ENCODE measurements at places on chromosomes 13 and 19. TPM values are rescaled to one million over a fixed set of nuclear protein-coding genes. Genes with fewer than 3 reads are reported as not detected.

FOXA3 gene
- total RNA-seq: not detected

C5AR2 gene
- 1.9 TPM for total RNA-seq

CYP2A6 gene
- total RNA-seq: not detected

SRRM5 gene
- total RNA-seq: 0.64 TPM

DNA sequence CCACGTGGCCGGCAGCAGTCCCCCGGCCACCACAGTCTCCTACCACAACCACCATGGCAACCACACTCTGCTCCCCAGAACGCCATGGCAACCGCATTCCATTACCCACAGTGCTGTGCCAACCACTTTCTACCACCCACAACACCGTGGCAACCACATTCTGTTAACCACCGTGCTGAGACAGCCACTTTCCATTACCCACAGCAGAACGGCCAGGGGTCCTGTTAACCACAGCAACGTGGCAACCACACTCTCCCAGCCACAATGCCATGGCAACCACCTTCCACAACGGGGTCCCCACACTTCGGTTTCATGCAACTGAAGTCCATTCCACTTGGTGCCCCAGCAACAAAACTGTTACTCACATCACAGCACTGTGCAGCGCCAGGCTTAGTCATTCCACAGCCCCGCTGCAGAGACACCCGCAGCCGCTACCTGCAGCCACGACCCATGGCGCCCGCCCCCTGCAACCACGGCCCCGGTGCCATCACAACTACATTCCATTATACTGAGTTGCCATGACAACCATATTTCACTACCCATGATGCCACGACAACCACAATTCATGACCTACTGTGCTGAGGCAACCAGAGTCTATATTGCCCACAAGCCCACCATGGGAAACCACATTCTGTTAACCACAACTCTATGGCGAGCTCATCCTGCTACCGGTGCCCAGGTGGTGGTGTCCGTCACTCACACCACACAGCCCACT lies 10.0 kb downstream of the DPF1 start:
- peak; percentile 45 for DNase-seq
- no peak overlapping the region for H3K4me3 ChIP-seq

DNA sequence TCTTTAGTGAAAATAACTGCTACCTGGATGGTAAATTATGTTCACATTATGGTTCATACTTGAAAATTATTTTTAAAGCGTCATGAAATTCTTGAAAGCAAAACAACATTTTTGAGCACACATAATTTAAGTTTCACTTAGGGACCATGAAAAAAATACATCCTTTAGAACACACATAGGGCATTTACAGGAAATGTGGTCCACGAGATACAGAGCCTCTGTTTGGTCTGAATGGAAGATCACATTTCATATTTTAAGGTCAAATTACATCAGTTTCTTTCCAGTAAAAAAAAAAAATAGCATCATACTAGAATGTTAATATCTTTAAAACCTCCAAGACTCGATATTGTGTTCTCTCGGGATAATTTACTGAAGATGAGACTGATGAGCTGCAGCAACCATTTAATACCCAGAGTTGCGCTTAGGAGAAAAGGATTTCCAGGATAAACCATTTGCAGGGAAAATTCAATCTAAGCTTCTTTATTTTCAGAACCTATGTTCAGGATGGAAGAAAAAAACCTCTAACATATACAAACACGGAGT lies 720.7 kb downstream of the DIAPH3 start:
- DNase-seq: no peak
- no peak overlapping the region for H3K27ac ChIP-seq
- H3K4me3 ChIP-seq: no peak overlapping the region
- H3K36me3 ChIP-seq: no peaks in the 10 kb centered on the region
- no peaks in the 10 kb centered on the region for H3K4me1 ChIP-seq
- H3K27me3 ChIP-seq: no peaks in the 10 kb centered on the region

DNA sequence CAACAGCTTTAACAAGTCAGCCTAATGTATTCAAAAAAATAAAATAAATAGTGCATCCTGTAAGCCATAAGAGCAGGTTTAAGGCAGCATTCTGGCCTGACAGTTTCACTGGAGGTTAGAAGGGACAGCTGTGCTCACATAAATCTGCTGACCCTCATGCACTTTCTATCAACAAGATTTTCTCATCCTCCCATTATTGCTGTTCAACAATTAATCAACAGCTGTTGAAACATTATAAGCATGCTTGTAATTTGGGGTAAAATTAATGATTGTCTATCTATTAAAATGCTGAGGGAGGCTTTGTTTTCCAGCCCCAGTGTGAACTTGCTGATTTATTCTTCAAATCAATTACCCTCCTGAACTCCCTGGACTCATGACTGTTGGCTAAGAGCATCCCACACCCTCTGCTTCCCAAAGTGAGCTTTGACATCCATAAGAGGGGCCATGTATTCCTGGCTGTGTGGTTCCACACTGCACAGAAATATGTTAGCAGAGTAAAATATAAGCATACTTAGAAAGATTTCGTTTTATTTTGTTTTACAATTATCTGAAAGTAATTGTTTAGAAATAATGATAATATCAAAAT lies 492.4 kb downstream of the EFNB2 start:
- no peak overlapping the region for H3K4me3 ChIP-seq

- no peak for DNase-seq
- no peak overlapping the region for H3K27ac ChIP-seq
- H3K27me3 ChIP-seq: no peaks in the 10 kb centered on the region
- H3K4me1 ChIP-seq: no peaks in the 10 kb centered on the region
- no peaks in the 10 kb centered on the region for H3K36me3 ChIP-seq
These were observed 23.5 kb upstream of the CD177 start for GRCh38 chr19:43329989-43330388.

DNA sequence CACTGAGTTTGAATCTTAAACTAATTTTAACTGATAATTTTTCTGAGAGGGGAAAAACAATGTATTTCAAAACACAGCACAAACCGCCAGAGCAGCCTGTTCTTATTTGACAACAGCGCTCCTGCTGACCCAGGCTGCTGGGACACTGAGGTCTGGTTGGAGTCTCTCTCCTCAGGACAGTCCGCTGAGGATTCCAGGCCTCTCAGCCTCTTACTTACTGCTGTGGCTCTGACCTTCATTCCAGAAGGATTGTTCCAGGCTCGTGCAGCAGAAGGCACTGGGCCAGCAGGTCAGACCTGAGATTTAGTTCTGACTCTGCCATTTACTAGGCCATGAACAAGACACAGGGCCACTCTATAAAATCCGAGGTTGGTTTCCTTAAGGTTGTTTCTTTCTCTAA lies 393.6 kb downstream of the TDRD3 start:
- no peaks in the 10 kb centered on the region for H3K27me3 ChIP-seq
- H3K27ac ChIP-seq: no peak overlapping the region
- no peaks in the 10 kb centered on the region for H3K36me3 ChIP-seq
- DNase-seq: no peak

- H3K4me3 ChIP-seq: no peak overlapping the region
- H3K4me1 ChIP-seq: peaks cover 59% of the 10 kb centered on the region
- peak; percentile 78 for DNase-seq
- H3K27me3 ChIP-seq: no peaks in the 10 kb centered on the region
- H3K27ac ChIP-seq: peak overlapping the region; percentile 93
- H3K36me3 ChIP-seq: no peaks in the 10 kb centered on the region
These were observed 8.9 kb downstream of the ISYNA1 start for GRCh38 chr19:18428787-18429674.

GRCh38 chr13:28890712-28891111 lies 70.6 kb downstream of the MTUS2 start:
- no peak overlapping the region for H3K27ac ChIP-seq
- no peaks in the 10 kb centered on the region for H3K27me3 ChIP-seq
- no peaks in the 10 kb centered on the region for H3K4me1 ChIP-seq
- no peak overlapping the region for H3K4me3 ChIP-seq

DNA sequence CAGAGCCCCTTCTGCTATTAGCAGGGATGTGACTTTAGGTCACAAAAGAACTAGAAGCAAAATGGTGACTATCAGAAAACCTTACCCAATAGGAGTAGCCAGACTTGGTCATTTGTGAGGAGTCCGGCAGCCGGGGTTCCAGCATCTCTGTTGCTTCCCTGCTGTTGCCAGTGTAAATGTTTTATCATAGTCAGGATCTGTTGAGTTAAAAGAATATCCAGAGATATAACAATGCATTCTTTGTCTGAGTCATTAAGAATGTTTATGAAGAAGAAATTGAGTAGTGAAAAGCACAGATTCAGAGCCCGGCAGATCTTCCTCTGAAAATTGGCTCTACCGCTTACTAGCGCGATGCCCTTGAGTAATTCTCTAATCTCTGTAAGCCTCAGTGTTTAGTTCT lies 84.2 kb downstream of the COL4A2 start:
- no peaks in the 10 kb centered on the region for H3K36me3 ChIP-seq
- no peaks in the 10 kb centered on the region for H3K27me3 ChIP-seq
- no peaks in the 10 kb centered on the region for H3K4me1 ChIP-seq
- H3K4me3 ChIP-seq: no peak overlapping the region

GRCh38 chr19:7408251-7408650 lies 59.5 kb downstream of the ARHGEF18 start:
- no peak overlapping the region for H3K27ac ChIP-seq
- peaks cover 5% of the 10 kb centered on the region for H3K4me1 ChIP-seq
- H3K36me3 ChIP-seq: peaks cover 46% of the 10 kb centered on the region
- no peaks in the 10 kb centered on the region for H3K27me3 ChIP-seq
- DNase-seq: no peak

GRCh38 chr13:77728265-77729125 lies 31.0 kb downstream of the SLAIN1 start:
- H3K4me3 ChIP-seq: peak overlapping the region; percentile 60
- H3K27me3 ChIP-seq: no peaks in the 10 kb centered on the region
- H3K27ac ChIP-seq: no peak overlapping the region
- no peak for DNase-seq
- peaks cover 5% of the 10 kb centered on the region for H3K4me1 ChIP-seq
- H3K36me3 ChIP-seq: peaks cover 9% of the 10 kb centered on the region

GRCh38 chr13:41019578-41020347 lies 647 bp upstream of the ELF1 start:
- no peaks in the 10 kb centered on the region for H3K36me3 ChIP-seq
- no peak for DNase-seq
- H3K27me3 ChIP-seq: no peaks in the 10 kb centered on the region
- H3K4me3 ChIP-seq: peak overlapping the region; percentile 99
- peak overlapping the region; percentile 90 for H3K27ac ChIP-seq
- H3K4me1 ChIP-seq: peaks cover 29% of the 10 kb centered on the region

DNA sequence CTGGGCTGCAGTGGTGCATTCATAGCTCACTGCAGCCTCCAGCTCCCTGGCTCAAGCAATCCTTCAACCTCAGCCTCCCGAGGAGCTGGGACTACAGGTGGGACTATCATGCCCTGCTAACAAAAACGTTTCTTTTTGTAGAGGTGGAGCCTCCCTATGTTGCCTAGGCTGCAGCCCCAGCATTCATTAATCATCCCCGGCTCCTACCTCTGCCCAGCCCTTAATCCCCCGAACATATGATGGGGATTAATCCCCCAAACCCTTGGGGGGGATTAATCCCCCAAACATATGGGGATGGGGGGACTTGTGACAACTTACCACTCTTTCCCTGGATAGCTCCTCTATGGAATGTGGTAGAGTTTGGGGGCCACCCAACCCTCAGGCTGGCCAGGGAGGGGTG lies 45.9 kb downstream of the SUGP2 start:
- H3K4me3 ChIP-seq: no peak overlapping the region
- DNase-seq: no peak
- H3K27ac ChIP-seq: no peak overlapping the region
- peaks cover under 1% of the 10 kb centered on the region for H3K36me3 ChIP-seq
- H3K27me3 ChIP-seq: peaks cover 2% of the 10 kb centered on the region

DNA sequence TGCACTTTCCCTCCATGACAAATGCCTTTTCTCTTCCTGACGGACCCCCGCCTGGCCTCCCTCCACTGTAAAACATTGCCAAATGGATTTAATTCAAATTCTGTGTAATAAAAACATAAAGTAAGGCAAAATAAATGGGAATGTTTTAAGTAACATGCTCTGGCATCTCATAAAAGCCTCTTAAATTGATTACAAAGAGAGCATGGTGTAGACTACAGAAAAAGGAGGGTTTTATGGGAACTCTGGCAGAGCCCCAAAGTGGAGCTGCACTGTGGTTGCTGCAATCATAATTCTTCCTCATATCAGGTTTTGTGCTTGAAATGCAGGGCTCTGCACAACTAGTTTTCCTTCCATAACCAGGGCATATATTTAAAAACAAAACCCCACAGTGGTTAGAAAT lies 44.3 kb upstream of the SIAH3 start:
- no peaks in the 10 kb centered on the region for H3K4me1 ChIP-seq
- peaks cover 13% of the 10 kb centered on the region for H3K27me3 ChIP-seq
- DNase-seq: no peak
- no peak overlapping the region for H3K27ac ChIP-seq

- no peak overlapping the region for H3K4me3 ChIP-seq
- no peaks in the 10 kb centered on the region for H3K27me3 ChIP-seq
- H3K4me1 ChIP-seq: peaks cover 7% of the 10 kb centered on the region
- no peak for DNase-seq
- no peak overlapping the region for H3K27ac ChIP-seq
- no peaks in the 10 kb centered on the region for H3K36me3 ChIP-seq
These were observed 76.1 kb downstream of the CYSLTR2 start for GRCh38 chr13:48729856-48730255.

DNA sequence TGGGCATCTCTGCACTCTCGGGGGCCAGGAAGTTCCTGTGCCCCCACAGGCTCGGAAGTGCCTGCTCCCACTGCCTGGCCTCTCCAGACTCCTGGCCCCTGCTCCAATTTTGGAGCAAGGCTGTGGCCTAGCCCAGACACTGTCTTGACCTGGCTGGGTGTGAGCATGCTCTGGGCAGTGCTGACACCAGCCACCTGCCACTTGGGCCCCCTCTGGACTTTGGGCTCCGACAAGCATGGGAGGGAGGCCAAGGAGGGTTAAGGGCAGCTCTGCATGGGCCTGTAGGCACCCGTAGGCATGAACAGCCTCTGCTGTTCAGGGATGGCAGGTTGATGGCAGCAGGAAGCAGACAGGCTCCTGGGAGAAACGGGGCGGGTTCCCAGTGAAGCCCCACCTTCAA lies 26.0 kb upstream of the RBM26 start:
- no peak for DNase-seq
- no peak overlapping the region for H3K27ac ChIP-seq
- H3K4me1 ChIP-seq: no peaks in the 10 kb centered on the region
- no peak overlapping the region for H3K4me3 ChIP-seq
- H3K27me3 ChIP-seq: no peaks in the 10 kb centered on the region
- no peaks in the 10 kb centered on the region for H3K36me3 ChIP-seq

GRCh38 chr19:2652504-2653099 lies 49.9 kb downstream of the GNG7 start:
- H3K27me3 ChIP-seq: no peaks in the 10 kb centered on the region
- H3K4me1 ChIP-seq: no peaks in the 10 kb centered on the region
- no peaks in the 10 kb centered on the region for H3K36me3 ChIP-seq
- no peak for DNase-seq
- H3K4me3 ChIP-seq: no peak overlapping the region

GRCh38 chr13:110106726-110107125 lies 200.2 kb downstream of the COL4A1 start:
- no peak overlapping the region for H3K4me3 ChIP-seq
- H3K27me3 ChIP-seq: no peaks in the 10 kb centered on the region
- no peaks in the 10 kb centered on the region for H3K36me3 ChIP-seq
- DNase-seq: no peak
- no peaks in the 10 kb centered on the region for H3K4me1 ChIP-seq

Data from CD4-positive, CD25-positive, alpha-beta regulatory T cell (primary cell).